ENCODE measurements at places on chromosomes 13 and 19. TPM values are rescaled to one million over a fixed set of nuclear protein-coding genes. Genes with fewer than 3 reads are reported as not detected.

Gene CGB2
- 5.0 TPM for total RNA-seq

Gene ZNF726
- not detected for total RNA-seq

Gene ANGPTL4
- total RNA-seq = 54.8 TPM

Gene LRRC63
- total RNA-seq = not detected

Gene UNC13A
- 29.0 TPM for total RNA-seq

DNA sequence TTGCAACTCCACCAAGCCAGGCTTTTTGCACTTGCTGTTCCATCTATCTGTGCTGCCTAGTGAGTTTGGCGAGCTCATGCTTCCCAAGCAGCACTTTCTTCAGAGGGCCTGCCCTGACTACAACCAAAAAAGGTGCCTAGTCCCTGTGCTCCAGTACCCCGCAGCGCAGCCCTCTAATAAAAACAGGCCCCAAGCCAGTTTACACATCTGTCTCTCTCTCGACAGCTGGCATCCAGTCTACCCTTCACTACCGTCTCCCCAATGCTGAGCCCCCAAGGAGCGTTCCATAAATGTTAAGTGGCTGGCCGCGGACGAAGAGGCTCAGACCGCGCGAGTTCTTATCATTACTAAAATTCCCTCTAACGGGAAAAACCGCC is 512 bp downstream of the MED4 start:
- DNase-seq = no peak

- no peak for DNase-seq
Observed at GRCh38 chr19:48192750-48193149, 22.3 kb downstream of the ZSWIM9 start.

Measured in HCT116 (cell line).